HS-5 (cell line): ENCODE measurements at places on chromosomes 12 and 14.

GRCh38 chr14:81971911-81972310, 438.3 kb upstream of the SEL1L start:
- no peak for DNase-seq

DNA sequence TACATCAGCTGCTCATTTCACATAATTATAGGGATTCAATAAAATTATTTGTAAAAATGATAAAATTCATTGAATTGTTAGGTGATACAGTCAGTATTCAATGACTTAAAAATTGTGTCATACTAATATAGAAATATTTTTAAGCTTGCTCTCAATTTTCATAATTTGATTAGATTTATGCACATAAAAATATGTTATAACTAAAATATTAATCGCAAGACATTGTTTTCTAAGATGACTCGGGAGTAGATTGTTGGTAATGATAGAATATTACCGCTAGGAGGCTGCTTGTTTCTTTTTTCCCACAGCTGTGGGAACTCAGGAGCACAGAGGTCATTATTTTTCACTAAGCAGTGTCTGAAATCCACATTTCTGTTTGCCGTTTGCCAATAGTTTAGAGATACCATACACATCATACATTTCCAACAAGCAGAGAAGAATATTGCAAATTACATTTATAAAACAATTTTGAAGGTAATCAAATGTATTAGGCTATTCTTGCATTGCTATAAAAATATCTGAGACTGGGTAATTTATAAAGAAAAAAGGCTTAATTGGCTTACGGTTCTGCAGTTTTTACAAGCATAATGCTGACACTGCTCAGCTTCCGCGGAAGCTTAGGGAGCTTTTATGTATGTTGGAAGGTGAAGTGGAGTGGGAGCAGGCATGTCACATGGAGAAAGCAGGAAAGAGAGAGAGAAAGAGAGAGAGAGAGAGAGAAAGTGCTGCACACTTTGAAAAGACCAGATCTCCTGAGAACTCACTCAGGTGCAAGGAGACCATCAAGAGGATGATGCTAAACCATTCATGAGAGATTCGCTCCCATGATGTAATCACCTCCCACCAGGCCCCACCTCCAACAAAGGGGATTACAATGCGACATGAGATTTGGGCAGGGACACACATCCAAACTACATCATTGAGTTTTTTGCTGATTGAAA, 9.2 kb downstream of the CD69 start:
- DNase-seq: no peak

- DNase-seq: no peak
Observed at GRCh38 chr14:93980456-93981201, 4.3 kb upstream of the ASB2 start.

GRCh38 chr12:95266254-95266653, 48.6 kb downstream of the VEZT start:
- no peak for DNase-seq

- no peak for DNase-seq
Observed at GRCh38 chr12:9961106-9961505, 10.1 kb upstream of the CLEC12A start.

DNA sequence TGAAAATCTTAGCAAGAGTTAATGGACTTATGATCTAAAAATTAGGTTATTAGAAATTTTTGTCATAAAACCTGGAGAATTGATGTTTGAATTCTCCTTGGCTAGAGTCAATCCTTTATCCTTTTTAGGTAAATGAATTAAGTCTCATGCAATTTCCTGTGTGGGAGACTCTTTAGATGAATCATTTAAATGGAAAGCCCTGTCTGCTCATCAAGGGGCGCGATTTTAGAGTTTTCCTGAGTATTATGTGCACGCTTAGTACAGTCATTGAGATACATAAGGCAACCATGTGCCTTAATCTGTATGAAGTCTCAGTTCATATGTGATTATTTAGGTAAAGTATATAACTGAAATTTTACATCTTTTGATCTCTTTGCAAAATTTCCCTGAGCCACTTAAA, 974.7 kb downstream of the NRXN3 start:
- no peak for DNase-seq

DNA sequence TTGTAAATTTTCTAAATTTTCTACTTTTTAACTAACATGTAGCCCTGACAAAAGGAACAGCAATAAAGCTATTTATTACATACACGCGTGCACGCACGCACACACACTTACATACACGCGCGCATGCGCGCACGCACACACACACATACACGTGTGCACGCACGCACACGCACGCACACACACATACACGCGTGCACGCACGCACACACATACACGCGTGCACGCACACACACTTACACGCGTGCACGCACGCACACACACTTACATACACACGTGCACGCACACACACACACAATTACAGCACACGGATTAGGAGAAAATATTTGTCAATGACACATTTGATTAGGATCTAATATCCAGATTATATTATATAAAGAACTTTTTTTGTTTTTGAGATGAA, 27.9 kb downstream of the DHX37 start:
- no peak for DNase-seq

GRCh38 chr12:70449074-70449752, 83.1 kb downstream of the KCNMB4 start:
- no peak for DNase-seq

DNA sequence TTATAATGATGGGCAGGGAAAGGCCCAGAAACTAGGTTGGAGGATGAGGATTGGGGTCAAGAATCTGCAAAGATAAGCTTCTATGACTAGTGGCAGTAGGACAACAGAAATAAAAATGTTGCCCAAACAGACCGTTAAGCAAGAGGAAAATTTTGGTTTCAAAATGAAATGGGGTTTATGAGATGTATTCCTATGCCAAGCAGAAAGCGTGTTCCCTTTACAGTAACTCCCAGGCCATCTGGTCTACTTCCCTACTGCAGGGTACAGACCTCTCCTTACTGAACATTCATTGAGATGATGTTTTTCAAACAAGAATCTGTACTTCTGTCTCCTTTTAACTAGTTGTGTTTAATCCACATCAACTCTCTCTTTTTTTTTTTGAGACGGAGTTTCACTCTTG, 20.4 kb upstream of the TMEM229B start:
- no peak for DNase-seq

DNA sequence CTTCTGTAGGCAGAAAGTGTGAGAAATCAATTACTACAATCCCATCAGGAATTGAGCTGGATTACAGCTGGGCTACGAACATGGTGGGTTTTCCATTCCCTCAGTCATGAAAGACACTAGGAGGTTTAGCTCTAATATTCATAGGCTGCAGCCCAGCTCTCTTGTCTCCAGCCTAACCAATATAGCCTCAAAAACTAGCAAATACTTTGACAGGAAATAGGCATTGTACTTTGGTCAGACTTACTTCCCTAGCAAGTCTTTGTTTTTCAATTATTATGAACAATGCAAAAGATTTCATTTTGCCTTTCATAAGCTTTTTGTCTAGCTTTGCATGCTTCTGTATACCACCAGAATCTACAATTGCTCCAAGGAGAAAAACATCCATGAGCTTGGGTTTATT, 296.2 kb downstream of the GPHN start:
- DNase-seq: no peak

DNA sequence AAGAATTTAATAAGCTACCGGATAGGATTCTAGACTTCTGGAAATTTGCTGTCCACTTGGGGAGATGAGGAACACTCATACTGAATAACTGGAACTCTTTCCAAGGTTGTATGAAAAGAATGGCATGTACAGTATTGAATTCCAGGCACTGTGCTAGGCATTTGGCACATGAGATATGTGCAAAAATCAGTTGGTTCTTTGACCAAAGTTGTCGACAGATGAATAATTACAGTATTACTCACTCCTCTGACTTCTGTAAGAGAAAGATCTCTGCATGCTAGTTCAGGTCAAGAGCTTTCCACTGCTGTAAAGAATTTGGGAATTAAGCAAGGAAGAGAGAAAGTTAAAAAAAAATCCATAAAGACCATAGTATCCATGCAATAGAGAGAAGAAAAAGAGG, 764.7 kb downstream of the BCL11B start:
- DNase-seq: no peak

GRCh38 chr12:204261-204678, 9.7 kb downstream of the SLC6A12 start:
- no peak for DNase-seq

DNA sequence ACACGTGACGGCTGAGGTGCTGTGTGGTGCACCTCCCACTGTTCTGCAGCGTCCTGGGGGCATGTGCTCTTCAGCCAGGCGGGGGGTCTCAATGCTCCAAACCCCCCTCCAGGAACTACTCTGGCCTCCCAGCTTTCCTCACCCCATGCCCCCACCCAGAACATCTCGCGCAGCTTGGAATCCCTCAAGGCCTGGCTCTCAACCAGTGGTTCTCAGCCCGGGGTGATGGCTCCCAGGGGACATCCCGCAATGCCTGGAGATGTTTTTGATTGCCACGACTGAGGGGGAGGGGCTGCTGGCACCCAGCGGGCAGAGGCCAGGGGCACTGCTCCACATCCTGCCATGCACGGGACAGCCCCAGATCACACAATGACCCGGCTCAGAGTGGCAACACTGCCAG, 78.9 kb upstream of the DICER1 start:
- no peak for DNase-seq

GRCh38 chr14:32913725-32914124, 25.0 kb upstream of the NPAS3 start:
- DNase-seq: no peak

- peak; percentile 79 for DNase-seq
Observed at GRCh38 chr14:54108481-54109471, 152.2 kb upstream of the BMP4 start.

DNA sequence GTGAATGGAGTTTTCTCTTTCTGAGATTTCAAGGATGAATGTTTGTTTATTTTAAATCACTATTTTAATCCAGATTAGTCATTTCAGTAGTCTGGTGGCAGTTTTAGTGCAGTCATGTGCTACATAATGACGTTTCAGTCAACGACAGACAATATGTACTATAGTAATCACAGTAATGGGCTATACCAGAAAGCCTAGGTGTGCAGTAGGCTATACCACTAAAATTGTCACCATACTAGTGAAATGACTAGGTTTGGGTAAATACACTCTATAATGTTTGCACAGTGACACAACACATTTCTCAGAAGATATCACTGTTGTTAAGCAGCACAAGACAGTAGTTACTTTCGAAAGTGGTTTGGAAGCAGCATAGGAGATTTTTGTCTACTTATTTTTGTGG, 203.1 kb downstream of the ETNK1 start:
- no peak for DNase-seq

DNA sequence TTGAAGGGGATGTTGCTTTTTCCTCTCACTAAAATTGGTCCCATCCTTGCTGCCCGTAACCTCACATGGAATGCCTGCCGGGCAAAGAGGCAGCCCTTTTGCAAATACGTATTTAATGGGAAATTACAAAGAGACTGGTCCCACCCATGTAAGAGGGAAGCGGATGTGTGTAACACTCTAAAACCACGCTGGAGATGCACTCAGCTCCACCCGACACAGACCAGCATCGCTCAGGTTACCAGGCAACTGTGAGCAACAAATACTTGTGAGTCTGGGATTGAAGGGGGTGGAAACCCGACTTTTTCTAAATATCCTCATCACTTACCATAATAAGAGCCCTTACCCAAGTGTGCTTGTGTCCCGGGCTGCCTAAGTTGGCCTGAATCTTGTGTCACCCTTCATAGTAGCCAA, 47.7 kb downstream of the ELK3 start:
- DNase-seq: no peak

GRCh38 chr14:99538733-99539132, 57.5 kb downstream of the CCNK start:
- DNase-seq: no peak

DNA sequence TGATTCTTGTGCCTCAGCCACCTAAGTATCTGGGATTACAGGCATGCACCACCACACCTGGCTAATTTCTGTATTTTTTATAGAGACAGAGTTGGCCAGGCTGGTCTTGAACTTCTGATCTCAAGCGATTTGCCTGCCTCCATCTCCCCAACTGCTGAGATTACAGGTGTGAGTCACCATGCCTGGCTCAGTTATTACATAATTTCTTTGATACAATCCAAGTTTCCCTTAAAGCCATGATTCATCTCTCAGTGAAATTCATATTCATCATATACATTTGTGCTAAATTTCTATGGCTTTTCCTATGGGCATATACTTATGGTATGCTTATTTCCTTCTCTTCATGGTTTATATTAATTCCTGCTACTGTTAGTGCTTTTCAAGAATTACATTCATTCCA, 29.1 kb upstream of the PZP start:
- DNase-seq: no peak

- no peak for DNase-seq
Observed at GRCh38 chr12:6302621-6303020, 7.9 kb upstream of the PLEKHG6 start.

GRCh38 chr14:33758547-33758946, 192.3 kb downstream of the EGLN3 start:
- no peak for DNase-seq

DNA sequence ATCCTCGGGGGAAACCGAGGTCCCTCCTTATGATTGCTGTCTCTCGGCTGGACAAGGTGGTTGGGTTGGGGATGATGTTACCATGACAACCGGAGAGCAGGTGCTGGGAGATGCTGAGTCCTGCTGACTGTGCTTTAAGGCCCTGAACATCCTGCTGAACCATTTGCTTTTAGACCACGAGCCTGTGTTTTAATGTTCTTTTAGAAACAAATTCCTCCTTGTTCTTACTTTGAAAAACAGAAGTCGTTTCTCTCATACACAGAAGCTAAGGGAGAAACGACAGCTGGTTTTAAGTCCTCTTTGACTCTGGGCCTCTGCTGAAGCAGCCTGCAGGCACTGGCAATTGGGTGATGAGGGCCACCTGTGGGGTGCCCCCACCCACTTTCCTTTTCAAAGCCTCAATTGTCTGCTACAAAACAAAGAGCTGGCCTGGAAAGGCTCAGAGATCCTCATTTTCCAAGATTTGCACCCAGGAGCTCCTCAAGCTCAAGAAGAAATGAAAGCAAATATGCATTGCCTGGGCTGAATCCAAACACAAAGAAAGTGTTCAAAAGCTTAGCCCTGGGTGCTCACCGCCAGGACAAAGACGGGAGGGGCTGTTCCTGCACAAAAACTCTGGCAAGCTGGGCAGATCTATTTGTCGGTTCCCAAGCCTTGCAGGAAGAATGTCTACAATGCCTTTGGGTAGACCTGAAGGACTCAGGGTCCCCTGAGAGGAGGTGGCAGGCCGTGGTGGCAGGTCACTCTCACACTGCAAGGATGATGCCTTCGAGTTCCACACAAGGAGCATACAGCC, 90.0 kb upstream of the CLMN start:
- DNase-seq: no peak

- no peak for DNase-seq
Observed at GRCh38 chr14:24943024-24943423, 106.9 kb downstream of the STXBP6 start.
